ENCODE measurements at places on chromosomes 12 and 14.

- DNase-seq, result no peak
Observed at GRCh38 chr12:120468325-120468820, 1.2 kb downstream of the SRSF9 start.

- no peak for DNase-seq
Observed at GRCh38 chr14:58272588-58273372, 25.6 kb upstream of the ARID4A start.

DNA sequence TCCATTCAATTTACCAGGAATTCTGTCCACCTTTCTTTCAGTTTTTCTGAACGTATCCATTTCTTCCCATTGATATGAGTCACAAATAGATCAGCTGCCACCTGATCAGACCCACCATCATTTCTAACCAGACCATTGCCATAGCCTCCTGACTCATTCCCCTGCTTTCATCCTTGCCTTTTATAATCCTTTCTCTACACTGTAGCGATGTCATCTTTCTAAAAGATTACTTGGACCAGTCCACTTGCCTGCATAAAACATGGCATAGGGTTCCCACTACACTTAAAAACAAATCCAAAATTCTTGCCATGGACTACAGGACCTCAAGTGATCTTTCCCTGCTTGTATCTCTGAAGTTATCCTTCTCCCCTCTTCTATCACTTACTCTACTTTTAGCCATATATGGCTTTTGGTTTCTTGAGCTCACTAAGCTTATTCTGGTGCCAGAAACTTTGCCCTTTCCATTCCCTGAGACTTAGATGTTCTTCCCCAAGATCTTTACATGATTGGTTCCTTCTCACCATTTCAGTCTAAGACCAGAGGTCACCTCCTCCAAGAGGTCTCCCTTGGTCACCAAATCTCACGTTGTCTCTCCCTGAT is 149.5 kb upstream of the KRR1 start:
- DNase-seq, result no peak

- DNase-seq, result no peak
Observed at GRCh38 chr12:7023114-7023513, 4.8 kb upstream of the LPCAT3 start.

- DNase-seq, result no peak
Observed at GRCh38 chr12:13183620-13184019, 12.9 kb upstream of the EMP1 start.

DNA sequence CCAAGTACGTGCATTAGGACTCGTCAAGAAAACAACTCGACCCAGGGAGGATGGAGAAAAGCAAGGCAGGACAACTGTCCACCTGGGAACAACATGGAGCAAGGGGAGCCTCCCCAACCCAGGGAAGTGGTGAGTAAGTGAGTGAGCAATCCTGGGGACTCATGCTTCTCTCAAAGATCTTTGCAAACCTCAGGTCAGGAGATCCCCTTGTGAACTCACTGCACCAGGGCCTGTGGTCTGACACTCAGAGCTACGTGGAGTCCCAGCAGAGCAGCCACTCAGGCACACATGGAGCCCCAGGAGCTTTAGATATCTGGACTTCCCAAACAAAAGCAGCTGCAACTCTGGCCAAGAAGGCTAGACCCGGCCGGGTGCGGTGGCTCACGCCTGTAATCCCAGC is 12.2 kb upstream of the OR5AU1 start:
- DNase-seq, result no peak

DNA sequence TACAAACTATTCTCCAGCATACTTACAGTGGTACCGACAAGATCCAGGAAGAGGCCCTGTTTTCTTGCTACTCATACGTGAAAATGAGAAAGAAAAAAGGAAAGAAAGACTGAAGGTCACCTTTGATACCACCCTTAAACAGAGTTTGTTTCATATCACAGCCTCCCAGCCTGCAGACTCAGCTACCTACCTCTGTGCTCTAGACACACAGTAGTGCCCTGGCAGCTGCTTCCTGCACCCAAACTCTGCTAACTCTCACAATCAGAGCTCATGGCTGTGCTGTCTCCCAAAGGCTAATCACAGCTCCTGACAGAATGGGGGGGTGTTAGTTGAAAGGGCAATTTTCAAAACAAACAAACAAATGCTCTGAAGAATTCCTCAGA is 95.2 kb upstream of the OR4E1 start:
- no peak for DNase-seq

DNA sequence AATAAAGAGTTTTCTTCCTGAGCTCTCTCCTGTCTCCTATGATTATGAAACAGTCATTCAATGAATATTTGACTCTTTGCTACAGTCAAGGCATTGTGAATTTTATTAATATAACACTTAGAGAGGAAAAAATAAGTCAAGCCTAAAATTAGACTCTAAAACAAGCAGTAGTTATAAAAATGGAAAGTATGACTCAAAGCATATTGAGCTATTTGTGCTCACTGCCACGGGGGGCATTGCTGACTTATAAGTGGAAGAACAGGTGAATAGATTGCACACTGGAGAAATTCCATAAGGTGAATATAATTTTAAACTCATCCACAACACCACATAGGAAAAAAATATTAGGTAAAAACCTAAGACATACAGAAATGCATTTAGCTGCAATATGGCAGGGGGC is 87.7 kb upstream of the CCDC196 start:
- DNase-seq, result no peak

DNA sequence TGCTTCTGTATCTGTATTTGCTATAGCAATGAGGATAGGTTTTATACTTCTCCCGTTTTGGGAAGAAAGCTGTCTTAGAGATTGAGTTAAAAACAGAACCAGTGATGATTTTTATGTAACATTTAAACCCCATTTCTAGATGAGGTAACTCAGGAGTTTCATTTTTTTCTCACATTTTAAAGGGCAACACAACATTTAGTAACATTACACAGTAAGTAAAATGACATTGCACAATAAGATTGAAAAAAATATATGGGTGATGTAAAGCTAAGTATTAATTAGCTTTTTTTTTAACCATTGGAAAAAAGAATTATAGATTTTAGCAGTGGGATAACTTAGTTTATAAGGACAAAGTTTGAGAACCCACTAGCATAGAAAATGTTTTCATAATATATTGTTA is 25.2 kb upstream of the SCFD1 start:
- no peak for DNase-seq

DNA sequence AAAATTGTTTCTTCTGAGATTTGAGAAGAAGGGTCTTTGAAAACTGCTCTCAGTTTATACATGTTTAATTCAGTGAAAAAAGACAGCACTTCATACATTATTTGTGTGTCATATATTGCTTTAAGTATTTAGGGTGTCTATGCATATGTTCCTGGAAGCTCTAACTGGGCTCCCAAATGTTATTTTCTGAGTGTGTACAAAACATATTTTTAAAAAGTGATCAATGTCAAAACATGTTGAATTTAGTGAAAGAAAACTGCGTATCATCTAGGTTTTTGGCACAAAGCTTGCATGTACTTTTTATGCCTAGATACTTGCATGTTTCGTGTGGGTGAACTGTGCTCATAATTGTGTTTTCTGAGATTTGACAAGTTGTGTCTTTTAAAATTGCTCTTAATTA is 81.6 kb downstream of the ASCL4 start:
- no peak for DNase-seq

- DNase-seq, result no peak
Observed at GRCh38 chr12:80226576-80226975, 127.2 kb downstream of the OTOGL start.

GRCh38 chr12:64103825-64104740 is 118.0 kb downstream of the KICS2 start:
- DNase-seq, result no peak

DNA sequence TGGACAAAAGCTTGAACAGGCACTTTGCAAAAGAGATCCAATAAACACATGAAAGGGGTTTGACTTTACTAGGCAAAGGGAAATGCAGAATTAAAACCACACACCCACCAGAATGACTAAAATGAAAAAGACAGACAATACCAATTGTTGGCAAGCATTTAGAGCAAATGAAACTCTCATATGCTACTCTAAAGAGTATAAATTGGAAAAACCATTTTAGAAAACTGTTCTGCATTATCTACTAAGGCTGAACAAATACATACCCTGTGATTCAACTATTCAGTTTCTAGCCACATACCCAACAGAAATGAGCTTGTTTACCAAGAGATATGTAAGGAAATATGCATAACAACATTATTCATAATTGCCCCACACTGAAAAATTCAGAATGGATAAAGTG is 8.5 kb upstream of the IL22 start:
- no peak for DNase-seq

DNA sequence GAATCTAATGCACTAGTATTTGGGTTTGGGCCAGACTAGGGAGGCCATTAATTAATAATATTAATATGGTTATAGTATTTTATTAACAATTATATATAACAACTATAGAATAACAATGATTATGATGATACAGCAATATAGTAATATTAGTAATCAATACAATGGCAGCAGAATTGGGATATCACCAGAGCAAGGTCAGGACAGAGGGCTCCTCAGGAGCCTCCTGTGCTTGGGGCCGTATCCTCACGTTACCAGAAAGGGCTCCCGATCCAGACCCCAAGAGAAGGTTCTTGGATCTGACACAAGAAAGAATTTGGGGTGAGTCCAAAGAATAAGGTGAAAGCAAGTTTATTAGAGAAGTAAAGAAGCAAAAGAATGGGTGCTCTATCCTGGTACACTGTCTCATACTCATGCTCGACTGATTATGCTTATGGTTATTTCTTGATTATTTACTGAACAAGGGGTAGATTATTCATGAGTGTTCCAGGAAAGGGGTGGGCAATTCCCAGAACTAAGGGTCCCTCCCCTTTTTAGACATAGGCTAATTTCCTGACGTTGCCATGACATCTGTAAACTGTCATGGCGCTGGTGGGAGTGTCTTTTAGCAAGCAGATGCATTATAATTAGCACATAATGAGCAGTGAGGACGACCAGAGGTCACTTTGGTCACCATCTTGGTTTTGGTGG is 61.6 kb downstream of the RIN3 start:
- DNase-seq, result no peak

Data from stimulated activated CD8-positive, alpha-beta memory T cell treated with anti-CD3 and anti-CD28 coated beads, Interleukin-4, amount 100 ng/mL, for 1 hour (primary cell).